Mesothelial cell of epicardium (in vitro differentiated cells): ENCODE measurements at places on chromosomes 4 and X.
A peak's percentile ranks its signal among the peaks of the same experiment; 100 is the strongest.

DNA sequence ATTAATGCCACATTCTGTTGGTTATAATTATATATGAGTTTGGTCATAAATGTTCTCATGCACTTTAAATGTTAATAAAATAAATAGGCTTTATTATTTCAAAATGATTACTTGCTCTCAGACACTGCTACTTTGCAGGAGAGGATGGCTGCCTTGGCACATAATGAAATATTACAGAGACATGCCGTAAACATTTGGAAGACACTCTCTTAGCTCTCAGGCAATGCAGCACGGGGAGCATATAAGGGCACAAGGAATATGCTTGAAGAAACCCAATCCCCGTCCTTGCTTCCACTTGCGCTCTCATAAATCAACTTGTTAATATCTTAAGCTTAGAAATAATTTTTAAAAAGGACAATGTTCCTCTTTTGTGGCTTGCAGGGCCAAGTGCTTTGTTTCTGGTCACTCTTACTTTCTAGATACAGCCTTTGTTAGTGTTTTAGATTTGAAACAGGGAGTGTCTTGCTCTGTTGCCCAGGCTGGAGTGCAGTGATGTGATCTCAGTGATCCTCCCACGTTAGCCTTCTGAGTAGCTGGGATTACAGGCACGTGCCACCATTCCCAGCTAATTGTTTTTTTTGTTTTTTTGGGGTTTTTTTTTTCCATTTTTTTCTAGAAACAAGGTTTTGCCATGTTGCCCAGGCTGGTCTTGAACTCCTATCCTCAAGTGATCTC is 445.0 kb downstream of the SPRY1 start:
- no peak overlapping the region for H3K4me3 ChIP-seq
- H3K27me3 ChIP-seq: no peaks in the 10 kb centered on the region
- no peak overlapping the region for H3K27ac ChIP-seq
- no peak for DNase-seq

DNA sequence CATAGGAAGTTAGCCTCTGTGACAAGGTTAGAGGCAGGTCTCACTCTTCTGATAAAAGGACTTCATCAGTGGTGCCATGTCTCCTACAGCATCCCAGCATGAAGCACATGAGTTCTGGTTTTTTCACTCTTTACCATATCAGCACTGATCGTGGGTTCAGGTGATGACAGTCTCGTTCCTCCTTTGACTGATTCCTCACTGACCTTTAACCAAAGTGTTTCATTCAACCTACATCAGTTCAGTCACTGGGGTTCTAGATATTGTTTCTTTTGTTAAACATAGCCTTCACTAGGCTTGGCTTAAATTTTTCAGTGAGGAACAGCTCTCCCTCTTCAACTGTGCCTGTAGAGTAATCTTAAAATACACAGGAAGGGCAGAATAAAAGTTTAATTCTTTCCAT is 9.6 kb upstream of the MAGEA8 start:
- no peaks in the 10 kb centered on the region for H3K27me3 ChIP-seq
- H3K36me3 ChIP-seq: no peaks in the 10 kb centered on the region
- no peak overlapping the region for H3K27ac ChIP-seq
- no peak overlapping the region for H3K4me3 ChIP-seq
- no peaks in the 10 kb centered on the region for H3K4me1 ChIP-seq
- DNase-seq: no peak

DNA sequence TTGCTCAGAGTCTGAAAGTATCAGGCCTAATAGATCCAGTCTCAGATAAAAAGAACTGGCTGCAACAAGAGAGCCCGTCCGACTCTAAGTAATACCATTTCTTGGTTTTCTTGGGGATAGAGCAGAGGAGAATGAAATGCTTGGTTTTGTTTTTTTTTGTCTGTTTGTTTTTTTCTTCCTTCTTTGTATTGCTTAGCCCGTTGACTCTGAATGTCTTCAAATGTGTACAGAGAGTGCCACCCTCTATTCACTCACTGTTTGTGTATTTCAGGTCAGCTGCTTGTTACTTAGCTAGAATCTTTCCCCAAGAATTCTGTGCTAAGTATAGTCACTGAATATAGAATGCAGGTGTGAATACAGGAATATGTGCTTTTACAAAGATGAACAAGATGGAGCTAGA is 5.7 kb upstream of the TMEM156 start:
- DNase-seq: no peak
- peaks cover 20% of the 10 kb centered on the region for H3K4me1 ChIP-seq
- H3K27me3 ChIP-seq: no peaks in the 10 kb centered on the region
- H3K36me3 ChIP-seq: no peaks in the 10 kb centered on the region
- H3K4me3 ChIP-seq: no peak overlapping the region

DNA sequence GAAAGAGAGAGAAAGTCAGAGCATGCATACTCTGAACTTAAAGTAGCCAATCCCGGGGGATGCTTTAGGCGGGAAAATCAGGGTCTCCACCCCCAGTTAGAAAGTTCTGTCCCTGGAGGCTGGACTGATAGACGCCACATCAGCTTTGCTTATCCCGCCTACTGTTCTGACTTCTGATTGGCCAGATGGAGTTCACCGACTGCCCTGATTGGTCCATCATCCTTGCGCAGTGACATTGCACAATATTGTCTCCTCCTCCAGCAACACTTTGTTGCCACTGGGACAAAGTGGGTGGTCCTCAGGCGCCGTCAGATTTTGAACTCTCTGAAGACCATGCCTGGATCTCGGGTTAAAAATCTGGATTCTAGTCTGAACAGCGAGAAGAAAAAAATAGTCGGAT is 50.3 kb downstream of the SSX3 start:
- no peaks in the 10 kb centered on the region for H3K4me1 ChIP-seq
- no peak for DNase-seq
- H3K27me3 ChIP-seq: peaks cover 4% of the 10 kb centered on the region
- H3K27ac ChIP-seq: no peak overlapping the region
- H3K36me3 ChIP-seq: no peaks in the 10 kb centered on the region

- no peak overlapping the region for H3K27ac ChIP-seq
- no peaks in the 10 kb centered on the region for H3K36me3 ChIP-seq
- H3K4me1 ChIP-seq: no peaks in the 10 kb centered on the region
- no peaks in the 10 kb centered on the region for H3K27me3 ChIP-seq
Measured at GRCh38 chr4:162016219-162016618, 147.6 kb downstream of the FSTL5 start.

- H3K4me1 ChIP-seq: peaks cover 16% of the 10 kb centered on the region
- H3K27me3 ChIP-seq: no peaks in the 10 kb centered on the region
- DNase-seq: no peak
- peak overlapping the region; percentile 30 for H3K27ac ChIP-seq
Measured at GRCh38 chr4:73066445-73066844, 3.1 kb downstream of the COX18 start.

DNA sequence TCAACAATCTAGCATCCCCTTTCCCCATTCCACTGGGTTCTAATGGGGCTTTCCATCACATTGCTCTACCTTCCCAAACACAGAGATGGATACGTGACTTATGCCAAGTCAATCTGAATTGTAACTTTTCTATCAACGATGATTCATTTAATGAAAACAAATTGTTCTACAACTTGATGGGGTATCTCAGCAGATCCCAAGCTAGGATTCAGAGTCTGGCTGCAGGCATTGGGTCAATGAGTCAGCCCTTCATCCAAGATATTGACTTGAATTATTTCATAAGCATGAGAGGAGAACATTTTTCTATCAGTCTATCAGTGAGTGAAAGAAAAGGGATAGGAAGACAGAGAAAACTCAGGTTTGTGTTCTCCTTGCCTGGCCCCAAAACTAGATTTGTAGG is 15.0 kb upstream of the HPGDS start:
- H3K27ac ChIP-seq: no peak overlapping the region
- no peaks in the 10 kb centered on the region for H3K4me1 ChIP-seq
- DNase-seq: no peak
- H3K4me3 ChIP-seq: no peak overlapping the region
- no peaks in the 10 kb centered on the region for H3K36me3 ChIP-seq

DNA sequence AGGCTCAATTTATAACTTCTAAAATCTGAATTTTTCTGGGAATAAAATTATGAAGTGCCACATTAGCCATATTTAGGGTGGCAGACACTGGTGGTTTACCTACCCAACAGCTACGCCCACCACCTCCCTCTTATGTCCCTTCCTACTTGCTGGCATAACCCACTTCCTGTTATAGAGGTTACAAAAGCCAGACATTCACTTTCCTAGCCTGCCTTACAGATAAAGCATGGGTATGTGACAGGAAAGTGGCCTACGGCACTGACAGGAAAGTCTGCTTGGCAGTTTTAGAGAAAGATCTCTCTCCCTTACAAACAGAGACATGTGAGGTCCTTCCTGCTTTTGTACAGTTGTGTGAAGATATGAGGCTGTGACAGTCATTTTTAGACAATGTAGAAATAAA is 12.4 kb downstream of the DDX53 start:
- H3K4me1 ChIP-seq: peaks cover 33% of the 10 kb centered on the region
- no peak overlapping the region for H3K4me3 ChIP-seq
- no peaks in the 10 kb centered on the region for H3K27me3 ChIP-seq
- no peak for DNase-seq

GRCh38 chr4:78864405-78865024 is 74.7 kb downstream of the PAQR3 start:
- peaks cover 1% of the 10 kb centered on the region for H3K4me1 ChIP-seq
- no peak overlapping the region for H3K4me3 ChIP-seq
- DNase-seq: no peak
- no peak overlapping the region for H3K27ac ChIP-seq

- H3K36me3 ChIP-seq: peaks cover 2% of the 10 kb centered on the region
- H3K4me3 ChIP-seq: no peak overlapping the region
Measured at GRCh38 chr4:99833756-99834155, 17.1 kb downstream of the DAPP1 start.

- H3K4me3 ChIP-seq: no peak overlapping the region
- H3K27ac ChIP-seq: no peak overlapping the region
- peaks cover 17% of the 10 kb centered on the region for H3K36me3 ChIP-seq
- H3K27me3 ChIP-seq: no peaks in the 10 kb centered on the region
Measured at GRCh38 chrX:47564438-47565085, 3.6 kb downstream of the ARAF start.

DNA sequence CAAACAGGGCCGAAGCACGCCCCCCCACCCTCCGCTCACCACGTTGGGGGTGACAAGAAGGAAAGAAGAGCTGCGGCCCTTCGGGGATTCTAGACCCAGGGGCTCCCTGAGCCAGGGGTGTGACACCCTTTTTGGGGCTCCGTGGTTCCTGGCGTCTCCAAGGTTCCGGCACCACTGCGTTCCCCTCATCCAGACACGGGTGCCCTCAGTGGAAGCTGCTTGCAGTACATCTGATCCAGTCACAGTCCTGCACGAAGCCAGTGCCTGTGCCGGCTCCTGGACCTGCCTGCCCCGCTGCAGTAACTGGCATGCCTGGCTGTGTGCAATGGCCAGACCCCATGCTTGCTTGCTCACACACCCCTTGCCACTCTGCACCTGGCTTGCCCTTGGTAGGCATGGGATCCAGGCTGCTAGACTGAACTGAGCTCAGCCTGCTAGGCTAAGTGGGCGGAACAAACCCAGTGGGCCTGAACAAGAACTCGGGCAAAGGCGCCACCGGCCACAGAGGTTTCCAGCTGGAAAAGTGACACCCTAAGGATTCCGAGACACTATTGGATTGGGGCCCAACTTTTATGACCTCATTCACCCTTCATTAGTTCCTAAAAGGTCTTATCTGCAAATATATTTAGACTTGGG is 420.4 kb upstream of the AGA start:
- no peaks in the 10 kb centered on the region for H3K4me1 ChIP-seq
- no peaks in the 10 kb centered on the region for H3K36me3 ChIP-seq
- H3K4me3 ChIP-seq: no peak overlapping the region
- DNase-seq: no peak

- no peaks in the 10 kb centered on the region for H3K4me1 ChIP-seq
- H3K27ac ChIP-seq: no peak overlapping the region
- no peak for DNase-seq
Measured at GRCh38 chr4:26558166-26558895, 25.6 kb upstream of the TBC1D19 start.

DNA sequence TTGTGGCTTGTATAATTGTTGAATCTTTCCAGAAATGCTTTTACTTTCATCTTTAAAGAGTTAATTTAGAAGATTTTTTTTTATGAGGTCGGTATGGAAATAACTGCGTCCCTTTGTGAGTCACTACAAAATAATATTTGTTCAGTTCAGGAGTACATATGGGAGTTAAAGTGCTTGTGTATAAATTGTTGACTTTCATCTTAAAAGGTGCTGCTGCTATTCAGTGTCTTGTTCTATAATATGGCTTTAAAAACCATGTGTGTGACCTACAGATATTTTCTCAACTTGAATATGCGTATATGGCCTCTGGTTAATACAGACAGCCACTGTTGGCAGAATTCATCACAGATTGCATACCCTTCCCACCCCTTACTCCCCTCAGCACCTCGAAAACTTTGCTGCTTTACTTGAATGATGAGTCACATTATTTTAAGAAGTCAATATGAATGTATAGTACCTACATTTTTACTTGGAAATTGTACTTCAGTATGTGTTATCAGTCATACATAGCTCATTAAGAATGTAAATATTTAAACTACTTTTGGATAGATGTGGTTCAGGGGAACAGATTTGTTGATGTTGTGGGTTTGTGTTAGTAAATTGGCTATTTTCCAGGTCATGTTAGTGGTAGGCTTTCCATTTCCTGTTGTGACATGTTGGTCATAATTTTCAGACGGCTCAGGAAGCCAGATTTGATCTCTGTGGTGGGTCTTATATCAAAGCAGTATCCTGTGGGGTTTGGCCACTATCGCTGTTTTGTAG is 1.5 kb downstream of the CLCN3 start:
- no peaks in the 10 kb centered on the region for H3K36me3 ChIP-seq
- no peaks in the 10 kb centered on the region for H3K27me3 ChIP-seq
- H3K4me3 ChIP-seq: peak overlapping the region; percentile 99
- peaks cover 33% of the 10 kb centered on the region for H3K4me1 ChIP-seq

DNA sequence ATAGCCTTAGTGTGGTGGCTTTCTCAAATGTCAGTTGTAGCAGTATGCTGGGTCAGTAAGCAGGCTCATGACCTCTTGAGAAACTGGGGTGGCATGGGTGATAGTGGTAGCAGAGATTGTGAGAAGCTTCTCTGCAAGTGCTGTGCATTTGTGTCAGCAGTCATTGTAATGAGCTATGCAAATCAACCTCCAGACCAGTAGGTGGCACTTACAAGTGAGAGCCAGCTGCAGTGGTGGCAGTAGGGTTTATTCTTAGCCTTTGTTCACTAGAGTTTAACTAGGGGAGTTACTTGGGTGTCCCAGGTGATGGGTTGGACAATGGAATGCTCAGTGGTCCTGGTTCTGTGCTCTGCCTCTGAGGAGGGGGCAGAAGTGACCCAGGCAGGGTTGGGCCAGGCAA is 818.7 kb downstream of the PCDH7 start:
- no peak for DNase-seq
- H3K36me3 ChIP-seq: no peaks in the 10 kb centered on the region
- H3K4me3 ChIP-seq: no peak overlapping the region
- no peaks in the 10 kb centered on the region for H3K27me3 ChIP-seq
